ENCODE measurements at places on chromosomes 4 and X.

DNA sequence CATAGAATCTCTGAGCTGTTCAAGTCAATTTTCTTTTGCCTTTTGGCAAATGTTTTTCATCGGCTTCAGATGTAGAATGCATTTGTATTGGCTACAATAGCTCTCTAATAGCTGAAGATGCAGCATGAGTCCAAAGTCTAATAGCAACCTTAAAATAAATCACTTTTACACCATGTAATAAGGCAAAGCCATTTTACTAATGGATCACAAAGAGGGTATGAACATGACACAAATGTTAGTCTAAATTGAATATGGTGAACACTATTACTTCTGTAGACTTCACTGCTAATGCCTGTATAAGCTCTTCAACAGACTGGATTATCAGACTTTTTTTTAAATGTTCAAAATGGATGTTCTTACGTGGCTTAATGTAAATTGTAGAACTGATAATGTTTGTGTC lies 645.3 kb downstream of the TLL1 start:
- DNase-seq = no peak

DNA sequence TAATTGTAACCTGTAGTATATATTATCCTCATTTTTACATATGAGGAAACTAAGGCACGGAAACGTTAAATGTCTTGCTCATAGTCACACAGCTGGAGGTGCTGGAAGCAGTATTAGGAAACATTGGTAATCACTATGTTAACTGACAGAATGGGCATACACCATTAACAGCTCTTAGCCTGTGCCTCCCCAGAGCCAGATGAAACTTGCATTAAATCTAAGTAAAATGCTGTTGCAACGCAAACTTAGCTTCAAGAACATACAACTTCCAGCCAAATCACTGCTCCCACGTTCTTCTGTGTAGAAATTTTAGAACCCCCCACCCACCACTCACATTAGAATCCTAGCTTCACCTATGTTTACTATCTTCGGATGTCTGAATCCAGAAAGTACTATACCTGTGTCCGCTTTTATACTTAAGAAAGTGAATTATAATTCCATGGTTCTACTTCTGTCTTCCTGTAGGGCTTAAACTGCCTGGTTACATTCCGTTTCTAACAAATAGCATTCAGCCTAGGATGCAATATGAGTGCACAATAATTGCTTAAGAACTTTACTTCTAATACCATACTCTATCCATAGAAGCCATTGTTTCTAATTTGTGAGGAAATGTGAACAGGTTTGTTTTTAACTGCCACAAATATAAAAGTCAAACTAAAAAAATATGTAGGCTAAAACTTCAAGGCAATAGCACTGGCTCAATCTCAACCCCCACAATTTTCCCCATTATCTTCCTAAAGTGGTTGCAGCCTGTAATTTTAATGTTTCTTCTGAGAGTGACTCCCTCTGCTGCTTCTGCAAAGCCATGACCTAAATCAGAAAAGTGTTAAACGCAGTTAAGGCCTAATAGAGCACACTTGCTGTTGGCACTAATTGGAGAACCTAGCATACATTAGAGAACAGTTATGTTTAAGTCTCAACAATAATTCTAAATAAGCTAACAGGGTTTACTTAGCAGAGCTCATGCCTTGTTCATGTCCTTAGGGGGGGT lies 4.4 kb downstream of the UNC5C start:
- no peak for DNase-seq

DNA sequence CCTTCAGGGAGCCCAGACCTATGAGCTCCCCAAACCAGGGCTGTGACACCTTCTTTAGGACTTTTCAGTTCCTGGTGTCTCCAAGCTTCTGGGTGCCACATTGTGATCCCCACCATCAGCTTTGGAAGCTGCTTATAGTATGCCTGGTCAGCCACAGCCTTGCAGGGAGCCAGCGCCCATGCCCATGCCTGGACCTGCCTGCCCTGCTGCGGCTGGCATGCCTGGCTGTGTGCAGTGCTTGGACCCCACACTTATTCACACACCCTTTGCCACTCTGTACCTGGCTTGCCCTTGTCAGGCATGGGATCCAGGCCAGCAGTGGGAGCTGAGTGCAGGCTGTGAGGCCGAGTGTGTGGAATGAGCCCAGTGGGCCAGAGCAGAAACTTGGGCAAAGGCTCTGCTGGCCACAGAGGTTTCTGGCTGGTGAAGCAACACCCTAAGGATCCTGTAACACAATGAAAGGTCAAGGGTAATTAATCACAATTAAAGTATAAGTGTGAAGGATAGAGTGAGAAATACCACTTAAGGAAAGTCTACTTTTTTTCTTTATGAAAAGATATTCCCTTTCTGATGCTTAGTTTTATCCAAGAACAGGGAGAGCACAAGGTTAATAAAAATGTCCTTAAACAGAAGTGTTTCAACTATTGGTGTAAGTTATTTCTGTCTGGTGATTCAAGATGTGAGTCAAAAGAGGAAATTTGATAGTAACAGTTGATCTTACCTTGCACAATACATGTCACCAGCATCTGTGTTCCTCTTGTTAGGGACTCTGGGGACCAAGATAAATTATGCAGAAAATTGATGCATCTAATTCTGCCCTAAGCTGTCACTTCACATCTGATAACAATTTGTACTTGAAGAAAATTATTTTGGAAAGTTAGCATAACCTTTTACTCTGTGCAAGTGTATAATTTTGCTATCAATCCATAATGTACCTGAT lies 161.8 kb downstream of the FAM47A start:
- no peak for DNase-seq

- DNase-seq = no peak
Measured at GRCh38 chr4:155591738-155592143, 74.9 kb upstream of the GUCY1A1 start.

All from vagina (tissue), 2 donors.